HTR-8/SVneo (cell line): ENCODE measurements at places on chromosomes 11 and 22.
A peak's percentile ranks its signal among the peaks of the same experiment; 100 is the strongest.

DNA sequence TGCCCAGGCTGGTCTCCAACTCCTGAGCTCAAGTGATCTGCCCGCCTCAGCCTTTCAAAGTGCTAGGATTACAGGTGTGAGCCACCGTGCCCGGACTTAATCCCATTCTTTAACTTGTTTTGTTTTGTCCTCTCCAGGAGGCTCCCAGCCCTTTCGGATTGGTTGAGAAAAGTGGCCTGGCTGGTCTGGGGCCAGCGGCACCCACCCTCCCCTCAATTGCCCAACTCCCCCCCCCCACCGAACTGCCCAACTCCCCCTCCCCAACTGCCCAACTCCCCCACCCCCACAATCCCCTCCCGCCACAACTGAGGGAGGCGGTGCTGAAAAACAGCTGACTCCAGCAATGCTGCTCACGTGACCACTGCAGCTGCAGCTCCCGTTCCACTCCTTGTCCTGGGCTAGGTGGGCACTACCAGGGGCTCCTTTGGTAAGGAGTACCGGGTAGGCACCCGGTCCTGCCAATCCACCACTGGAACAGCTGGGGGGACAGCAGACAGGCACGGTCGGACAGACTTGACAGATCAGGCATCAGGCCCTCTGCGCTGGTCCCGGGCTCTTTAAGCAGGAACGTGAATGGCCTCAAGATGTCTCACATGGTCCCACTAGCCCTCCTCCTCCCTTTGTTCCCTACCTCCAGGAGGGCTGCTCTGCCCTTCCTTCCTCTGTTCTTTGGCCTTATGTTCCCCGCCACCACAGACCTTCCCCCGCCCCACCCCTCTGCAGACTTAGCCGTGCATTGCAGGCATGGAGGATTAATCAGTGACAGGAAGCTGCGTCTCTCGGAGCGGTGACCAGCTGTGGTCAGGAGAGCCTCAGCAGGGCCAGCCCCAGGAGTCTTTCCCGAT lies at the start of gene TCN2:
Gene TCN2, plus strand, starts transcription at position 720 of the 845 bp plus-strand sequence. CDS start 158 bp downstream, outside the sequence.
- DNase-seq: peak; percentile 48

- no peak for DNase-seq
These were observed 9.0 kb upstream of the RDX start for GRCh38 chr11:110305169-110306018.

GRCh38 chr11:34549271-34549670 lies 35.7 kb upstream of the ELF5 start:
- no peak for DNase-seq

GRCh38 chr11:9601876-9602199 lies 28.4 kb downstream of the WEE1 start:
- DNase-seq: no peak

DNA sequence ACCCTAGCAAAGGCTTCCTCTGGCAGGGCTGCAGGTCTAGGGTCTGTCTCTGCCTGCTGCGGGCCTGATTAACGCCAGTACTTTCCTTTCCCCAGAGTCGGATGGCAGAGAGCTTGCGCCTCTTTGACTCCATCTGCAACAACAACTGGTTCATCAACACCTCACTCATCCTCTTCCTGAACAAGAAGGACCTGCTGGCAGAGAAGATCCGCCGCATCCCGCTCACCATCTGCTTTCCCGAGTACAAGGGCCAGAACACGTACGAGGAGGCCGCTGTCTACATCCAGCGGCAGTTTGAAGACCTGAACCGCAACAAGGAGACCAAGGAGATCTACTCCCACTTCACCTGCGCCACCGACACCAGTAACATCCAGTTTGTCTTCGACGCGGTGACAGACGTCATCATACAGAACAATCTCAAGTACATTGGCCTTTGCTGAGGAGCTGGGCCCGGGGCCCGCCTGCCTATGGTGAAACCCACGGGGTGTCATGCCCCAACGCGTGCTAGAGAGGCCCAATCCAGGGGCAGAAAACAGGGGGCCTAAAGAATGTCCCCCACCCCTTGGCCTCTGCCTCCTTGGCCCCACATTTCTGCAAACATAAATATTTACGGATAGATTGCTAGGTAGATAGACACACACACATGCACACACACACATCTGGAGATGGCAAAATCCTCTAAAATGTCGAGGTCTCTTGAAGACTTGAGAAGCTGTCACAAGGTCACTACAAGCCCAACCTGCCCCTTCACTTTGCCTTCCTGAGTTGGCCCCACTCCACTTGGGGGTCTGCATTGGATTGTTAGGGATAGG lies 18.6 kb downstream of the RSPH14 start:
- no peak for DNase-seq

DNA sequence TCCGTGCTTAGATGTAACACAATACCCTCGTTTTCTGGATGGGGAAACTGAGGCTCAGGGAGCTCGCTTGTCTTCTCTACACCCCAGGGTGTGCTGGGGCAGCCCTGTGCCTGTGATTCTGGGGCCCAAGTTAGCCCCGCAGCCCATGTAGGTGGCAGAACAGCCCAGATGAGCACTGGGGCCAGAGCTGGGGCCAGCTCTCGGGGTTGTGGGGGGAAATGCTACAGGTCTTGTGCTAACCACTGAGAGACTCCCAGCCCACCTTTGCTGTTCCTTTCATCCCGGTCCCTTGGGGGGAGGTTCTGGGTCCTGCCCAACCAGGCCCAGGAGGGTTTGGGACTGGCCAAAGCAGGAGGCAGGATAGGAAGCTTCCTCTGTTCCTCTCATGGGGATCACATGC lies 13.5 kb downstream of the MYEOV start:
- no peak for DNase-seq

DNA sequence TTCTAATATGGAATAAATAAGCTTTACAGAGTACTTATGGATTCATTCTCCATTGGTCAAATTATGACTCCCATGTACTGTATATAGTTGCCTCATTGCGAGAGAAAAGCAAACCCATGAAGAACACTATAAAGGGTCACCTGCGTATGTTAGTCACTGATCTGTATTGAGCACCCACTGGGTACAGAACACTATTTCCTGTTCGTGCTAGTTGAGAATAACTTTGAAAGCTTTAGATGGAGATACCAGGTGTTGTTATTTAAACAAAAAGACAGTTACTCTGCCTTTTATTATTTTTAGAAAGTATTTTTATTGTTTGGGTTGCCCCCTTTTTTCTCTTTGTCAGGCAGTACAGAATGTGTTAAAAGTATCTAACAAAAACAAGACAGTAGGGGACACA lies 79.9 kb downstream of the DEUP1 start:
- DNase-seq: no peak

DNA sequence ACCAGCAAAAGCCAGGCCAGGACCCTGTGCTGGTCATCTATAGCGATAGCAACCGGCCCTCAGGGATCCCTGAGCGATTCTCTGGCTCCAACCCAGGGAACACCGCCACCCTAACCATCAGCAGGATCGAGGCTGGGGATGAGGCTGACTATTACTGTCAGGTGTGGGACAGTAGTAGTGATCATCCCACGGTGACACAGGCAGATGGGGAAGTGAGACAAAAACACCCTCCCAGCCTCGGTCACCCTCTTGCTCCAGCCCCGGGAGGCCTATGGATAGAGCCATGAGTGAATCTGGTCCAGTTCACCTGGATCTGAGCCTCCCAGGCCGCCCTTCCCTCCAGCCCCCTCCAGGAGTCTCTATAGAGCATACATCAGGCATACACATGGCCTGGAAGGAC lies 115.2 kb upstream of the IGLL5 start:
- DNase-seq: no peak

DNA sequence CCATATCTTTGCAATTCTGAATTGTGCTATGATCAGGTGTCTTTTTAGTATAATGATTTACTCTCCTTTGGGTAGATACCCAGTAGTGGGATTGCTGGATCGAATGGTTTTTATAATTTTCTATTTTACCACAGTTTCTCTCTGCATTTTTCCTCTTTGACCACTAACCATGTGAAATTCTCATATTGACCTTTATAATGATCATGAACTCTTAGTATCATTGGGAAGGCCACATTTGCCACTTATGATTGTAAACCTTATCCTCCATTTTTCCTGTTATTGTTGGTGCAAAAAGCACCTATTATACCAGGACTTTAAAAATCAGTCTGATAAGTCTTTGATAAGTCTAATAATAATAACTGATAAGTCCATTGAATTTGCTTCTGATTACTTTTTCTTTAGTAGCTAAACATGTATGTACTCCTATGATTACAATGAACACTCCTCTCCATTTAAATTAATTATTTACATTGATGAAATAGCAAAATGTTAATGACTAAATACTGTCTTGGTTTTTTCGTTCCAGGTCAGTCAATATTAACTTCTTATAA lies 9.6 kb downstream of the NEAT1 start:
- no peak for DNase-seq

DNA sequence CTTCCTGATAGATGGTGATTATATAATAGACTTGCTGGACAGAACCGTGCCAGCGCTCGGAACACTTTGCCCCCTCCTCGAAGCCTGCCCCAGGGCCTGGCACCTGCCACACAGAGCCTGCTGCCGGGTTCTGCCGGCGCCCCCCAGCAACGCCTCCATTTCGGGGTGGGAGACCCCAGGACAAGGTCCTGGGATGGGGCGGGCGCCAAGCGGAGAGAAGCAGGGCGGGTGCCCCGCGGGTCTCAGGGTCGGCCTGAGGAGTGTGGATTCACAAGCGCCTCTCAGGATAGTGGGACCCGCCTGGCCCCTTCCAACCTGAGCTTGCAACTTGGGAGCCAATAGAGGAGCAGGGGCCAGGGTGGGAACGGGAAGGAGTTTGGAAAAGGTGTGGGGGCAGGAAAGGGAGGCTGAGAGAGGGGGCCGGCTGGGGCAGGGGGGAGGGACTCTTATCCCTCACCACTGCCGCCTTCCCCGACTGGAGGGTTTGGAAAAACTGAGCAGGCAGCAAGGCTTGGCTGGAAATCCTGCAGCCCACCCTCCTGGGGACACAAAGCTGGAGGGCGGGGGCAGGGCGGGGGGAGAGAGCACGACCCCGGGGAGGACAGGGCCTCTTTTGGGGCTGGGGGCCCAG lies 3.3 kb upstream of the BCL9L start:
- peak; percentile 73 for DNase-seq

DNA sequence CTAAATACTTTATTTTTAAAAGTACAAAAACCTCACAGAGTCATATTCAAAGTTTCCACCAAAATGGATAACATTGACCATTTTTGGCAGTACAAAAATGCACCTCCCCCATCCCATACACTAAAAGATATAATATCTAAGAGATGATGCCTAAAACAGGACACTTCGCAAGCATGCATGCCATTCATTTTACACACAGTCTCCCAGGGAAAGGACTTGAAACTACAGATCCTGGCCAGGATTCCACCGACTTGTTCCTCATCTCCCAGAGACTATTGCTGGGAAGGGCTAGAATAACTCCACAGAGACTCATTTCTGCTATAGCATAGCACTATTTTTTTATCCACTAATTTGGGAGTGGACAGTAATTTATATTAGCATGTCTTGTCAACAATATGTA lies 81.7 kb downstream of the MTNR1B start:
- DNase-seq: no peak

DNA sequence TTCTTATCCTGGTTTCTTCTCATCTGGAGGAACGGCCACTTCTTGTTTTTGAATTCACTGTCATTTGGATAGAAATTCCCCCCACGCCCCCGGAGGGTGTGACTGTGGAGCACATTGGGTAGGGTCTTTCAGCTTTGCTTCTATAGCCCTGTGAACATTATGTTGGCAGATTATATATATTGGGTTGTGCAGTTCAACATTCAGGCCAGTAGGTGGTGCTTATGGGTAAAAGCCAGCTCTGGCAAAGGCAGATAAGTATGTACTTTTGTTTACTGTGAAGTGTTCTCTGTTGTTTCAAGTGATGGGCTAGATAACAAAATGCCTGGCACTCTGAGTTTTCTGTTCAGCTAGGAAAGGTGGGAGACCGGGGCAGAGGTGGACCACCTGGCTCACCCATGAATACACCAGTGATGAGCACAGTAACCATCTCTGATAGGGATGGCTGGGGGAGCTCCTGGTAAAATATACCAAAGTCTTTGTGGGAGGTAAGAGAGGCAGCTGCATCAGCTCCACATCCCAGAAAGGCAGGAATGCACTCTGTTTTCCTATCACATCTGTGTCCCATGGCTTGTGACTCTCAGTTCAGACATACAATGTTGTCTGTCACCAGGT lies 1348.2 kb upstream of the RAG2 start:
- no peak for DNase-seq

DNA sequence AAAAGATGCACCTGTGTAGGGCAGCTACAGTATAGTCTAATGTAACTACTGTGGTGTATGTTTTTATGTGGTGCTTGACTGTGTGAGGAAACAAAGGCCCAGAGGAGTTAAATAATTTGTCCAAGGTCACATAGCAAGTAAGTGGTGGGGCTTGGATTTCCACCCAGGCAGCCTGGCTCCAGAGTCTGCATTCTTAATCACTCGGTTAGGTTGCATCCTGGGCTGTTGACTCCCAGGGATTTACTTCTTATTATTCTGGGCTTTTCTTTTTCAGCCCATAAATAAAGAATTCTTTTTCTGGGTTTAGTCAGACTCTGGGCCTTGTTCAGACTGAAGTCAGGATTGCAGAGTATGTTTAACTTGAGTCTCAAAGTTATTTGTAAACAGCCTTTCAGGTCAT lies 82.1 kb downstream of the ARHGAP42 start:
- DNase-seq: no peak

DNA sequence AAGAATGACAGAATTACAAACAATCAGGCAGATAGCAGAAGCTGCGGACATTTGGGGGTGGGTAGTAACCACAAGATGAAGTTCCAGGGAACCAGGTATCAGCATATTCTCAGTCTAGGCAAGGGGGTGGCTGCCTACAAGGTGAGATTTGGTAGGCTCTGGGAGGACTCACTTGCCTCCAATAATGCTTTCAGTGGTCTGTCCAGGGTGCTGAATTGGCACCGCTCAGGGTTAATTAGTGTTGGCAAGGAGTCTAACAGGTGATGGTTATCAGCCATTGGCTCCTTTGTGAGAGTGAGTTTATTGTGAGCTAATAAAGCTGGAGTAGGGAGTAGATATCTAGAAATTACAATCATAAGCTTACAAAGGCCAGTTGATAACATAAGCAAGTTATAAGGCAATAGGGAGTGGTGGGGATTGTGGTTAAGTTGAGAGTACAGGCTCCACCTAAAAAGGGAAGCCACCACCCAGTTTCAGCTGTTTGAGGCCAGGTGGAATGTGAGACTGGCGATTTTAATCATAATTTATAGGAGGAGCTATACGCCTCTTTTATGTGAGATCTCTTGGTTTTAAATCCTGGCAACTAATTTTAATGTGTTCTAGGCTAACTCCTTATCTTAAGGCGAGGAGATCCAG lies 320.5 kb downstream of the MIAT start:
- DNase-seq: no peak
